Cardiac fibroblast (primary cell): ENCODE measurements at places on chromosomes 5 and 9.
A peak's percentile ranks its signal among the peaks of the same experiment; 100 is the strongest.

DNA sequence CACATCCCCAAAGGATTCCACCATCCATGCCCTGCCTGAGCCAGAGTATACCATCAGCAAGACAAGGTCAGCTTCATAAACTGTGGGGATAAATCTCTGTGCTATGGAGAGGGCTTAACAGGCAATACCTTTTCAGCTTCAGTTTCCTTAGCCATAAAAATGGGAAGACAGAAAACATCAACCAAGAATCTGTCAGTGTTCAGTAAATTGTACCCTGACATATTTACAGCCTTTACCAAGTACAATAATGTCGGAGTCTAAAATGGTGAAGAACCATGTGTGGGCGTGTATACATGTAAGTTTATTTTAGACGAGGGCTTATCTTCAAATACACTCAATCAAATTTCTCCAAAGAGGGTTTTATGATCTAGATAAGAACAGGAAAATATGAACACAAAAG, 94.7 kb downstream of the ELAVL2 start:
- no peak for DNase-seq

DNA sequence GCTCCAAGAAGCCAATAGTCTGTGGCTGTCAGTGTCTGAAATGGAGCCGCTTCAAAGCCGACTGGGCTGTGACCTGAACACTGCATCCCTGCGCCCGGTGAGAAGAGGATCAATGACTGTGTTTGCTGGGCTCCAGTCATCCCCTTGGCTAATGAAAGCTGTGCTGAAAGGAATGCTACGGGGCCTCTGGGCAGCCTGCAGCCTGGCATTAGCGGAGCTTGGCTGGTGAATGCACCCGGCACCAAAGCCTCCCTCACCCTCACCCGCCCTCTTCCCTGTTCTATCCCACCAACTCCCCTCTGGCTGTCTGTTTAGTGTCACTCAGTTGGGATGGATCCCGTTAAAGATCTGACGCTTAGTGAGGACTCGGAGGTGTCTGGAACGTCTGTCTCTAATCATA, 355.3 kb downstream of the BNC2 start:
- peak; percentile 15 for DNase-seq

- peak; percentile 42 for DNase-seq
Measured at GRCh38 chr9:4424891-4425290, 65.4 kb upstream of the SLC1A1 start.

DNA sequence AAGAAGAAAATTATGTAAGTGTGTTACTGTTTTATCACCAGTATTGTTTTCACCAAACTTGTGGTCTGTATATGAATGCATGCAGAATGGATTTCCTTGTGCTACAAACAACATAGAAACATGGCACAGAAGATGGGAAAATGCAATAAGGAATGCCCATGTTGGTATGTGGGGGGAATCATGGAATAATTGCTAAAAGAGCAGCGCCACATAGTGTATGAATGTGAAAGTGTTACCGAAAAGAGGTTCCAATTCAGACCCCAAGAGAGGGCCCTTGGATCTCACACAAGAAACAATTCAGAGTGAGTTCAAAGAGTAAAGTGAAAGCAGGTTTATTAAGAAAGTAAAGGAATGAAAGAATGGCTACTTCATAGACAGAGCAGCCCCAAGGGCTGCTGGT, 26.4 kb upstream of the TYRP1 start:
- no peak for DNase-seq

- DNase-seq, result no peak
Measured at GRCh38 chr9:106682420-106682819, 180.5 kb upstream of the ZNF462 start.

DNA sequence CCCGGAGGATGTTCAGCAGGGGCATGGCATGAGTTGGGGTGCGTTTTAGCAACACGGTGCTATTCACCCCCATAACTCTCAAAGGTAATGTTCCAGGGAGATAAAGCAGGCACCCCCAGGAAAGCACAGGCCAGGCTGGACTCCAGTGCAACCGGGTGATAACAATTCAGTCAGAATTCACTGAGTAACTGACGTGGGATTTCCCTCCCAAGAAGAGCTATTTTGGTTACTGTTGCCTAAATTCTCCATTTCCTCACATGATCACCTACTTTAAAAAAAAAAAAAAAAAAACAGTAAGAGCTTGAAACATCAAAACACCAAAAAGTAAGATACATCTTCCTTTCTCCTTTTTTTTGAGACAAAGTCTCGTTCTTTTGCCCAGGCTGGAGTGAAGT, 137.6 kb upstream of the WWC1 start:
- DNase-seq, result no peak

GRCh38 chr9:120918931-120919842, 7.4 kb downstream of the TRAF1 start:
- DNase-seq, result no peak

DNA sequence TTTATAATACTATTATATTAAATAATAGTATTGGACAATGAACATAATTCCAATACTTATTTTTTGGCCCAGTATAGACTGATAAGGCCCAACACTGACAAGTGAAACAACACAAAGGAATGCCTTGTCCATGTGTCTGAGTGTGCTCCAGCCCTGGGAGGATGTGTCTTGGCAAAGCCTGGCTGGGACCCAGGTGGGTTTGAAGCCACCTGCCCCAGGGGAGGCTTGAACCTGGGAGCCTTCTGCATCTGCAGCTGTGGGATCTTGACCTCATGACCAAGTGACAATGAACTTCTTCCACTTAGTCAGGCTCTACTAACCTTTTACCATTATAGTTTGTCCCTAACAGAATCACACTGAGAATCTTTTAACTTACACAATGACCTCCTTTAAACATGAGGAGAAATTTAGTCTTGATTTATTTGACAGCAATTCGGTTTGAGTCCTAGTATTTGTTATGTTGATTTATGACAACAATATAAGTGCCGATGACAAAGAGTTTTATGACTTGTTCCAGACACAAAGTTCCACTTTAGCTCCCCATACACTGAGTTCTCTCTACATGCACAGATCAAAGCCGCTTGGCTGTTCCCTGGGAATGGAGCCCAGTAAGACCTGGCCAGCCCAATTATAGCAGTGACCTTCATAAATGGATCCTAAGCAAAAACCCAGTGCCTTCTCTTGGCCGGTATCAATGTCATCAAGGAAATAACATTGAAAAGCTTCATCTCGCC, 294.5 kb downstream of the CTNND2 start:
- no peak for DNase-seq
